ENCODE measurements at places on chromosomes 5 and 9. TPM values are rescaled to one million over a fixed set of nuclear protein-coding genes. Genes with fewer than 3 reads are reported as not detected.

Gene OR13D1
- not detected for total RNA-seq

Gene CDX1
- not detected for total RNA-seq

Gene SPATA31C1
- total RNA-seq: not detected

Gene FAT2
- 0.01 TPM for total RNA-seq

Gene GRM6
- not detected for total RNA-seq

Gene C7
- total RNA-seq: not detected

Gene PDE6A
- 0.13 TPM for total RNA-seq

Gene LCN2
- 3.8 TPM for total RNA-seq

Gene SURF1
- total RNA-seq: 43.1 TPM

Gene LIFR
- 6.5 TPM for total RNA-seq

Gene SEMA5A
- not detected for total RNA-seq

Gene F2RL1
- 260 TPM for total RNA-seq

Gene SHLD3
- total RNA-seq: 2.0 TPM

Gene CCL28
- total RNA-seq: 0.18 TPM

Gene SLC45A2
- 0.05 TPM for total RNA-seq

Gene SCAMP1
- total RNA-seq: 25.8 TPM

Gene SPAG8
- total RNA-seq: 0.58 TPM

Gene CNTFR
- 0.13 TPM for total RNA-seq

Gene ZNF608
- 0.61 TPM for total RNA-seq

Gene GRIA1
- not detected for total RNA-seq

Gene LURAP1L
- 18.6 TPM for total RNA-seq

Gene QRFP
- not detected for total RNA-seq

Gene DNAI1
- 0.08 TPM for total RNA-seq

Gene TSLP
- not detected for total RNA-seq

Gene IL33
- total RNA-seq: 0.87 TPM

Gene PRKACG
- total RNA-seq: not detected

Gene OSMR
- 72.5 TPM for total RNA-seq

Gene PCDHAC1
- total RNA-seq: 1.5 TPM

Gene RABGAP1
- total RNA-seq: 15.5 TPM

Gene PCYOX1L
- total RNA-seq: 2.7 TPM

Gene ECSCR
- total RNA-seq: not detected

Gene PDCD1LG2
- total RNA-seq: 0.46 TPM

Gene ADAMTS6
- 0.10 TPM for total RNA-seq

Gene ROR2
- total RNA-seq: 1.8 TPM

Gene UBE2R2
- total RNA-seq: 46.7 TPM

Measured in A549 treated with CORT108297 at 1 μM for 4 hours (cell line).